ENCODE measurements at places on chromosomes 3 and 15.

DNA sequence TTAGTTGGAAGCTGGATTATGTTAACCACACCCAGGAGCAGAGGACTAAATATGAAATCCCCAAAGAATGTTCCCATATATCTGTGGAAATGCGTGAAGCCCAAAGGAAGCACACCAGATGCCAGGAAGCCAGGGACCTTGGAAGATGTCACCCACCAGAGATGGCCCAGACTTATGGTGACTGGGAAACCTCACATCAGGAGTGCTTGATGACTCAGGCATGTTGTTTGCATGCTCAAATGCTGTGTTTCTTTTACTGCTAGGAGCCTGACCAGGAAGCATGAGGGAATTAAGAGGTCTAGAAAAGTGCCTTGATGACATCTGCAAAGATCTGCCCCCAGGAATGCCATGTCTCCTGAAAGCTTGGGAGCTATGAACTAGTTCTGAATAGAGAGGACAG lies 109.0 kb upstream of the SLC2A2 start:
- no peak for DNase-seq

GRCh38 chr3:133380481-133381225 lies 19.2 kb upstream of the BFSP2 start:
- DNase-seq: no peak

DNA sequence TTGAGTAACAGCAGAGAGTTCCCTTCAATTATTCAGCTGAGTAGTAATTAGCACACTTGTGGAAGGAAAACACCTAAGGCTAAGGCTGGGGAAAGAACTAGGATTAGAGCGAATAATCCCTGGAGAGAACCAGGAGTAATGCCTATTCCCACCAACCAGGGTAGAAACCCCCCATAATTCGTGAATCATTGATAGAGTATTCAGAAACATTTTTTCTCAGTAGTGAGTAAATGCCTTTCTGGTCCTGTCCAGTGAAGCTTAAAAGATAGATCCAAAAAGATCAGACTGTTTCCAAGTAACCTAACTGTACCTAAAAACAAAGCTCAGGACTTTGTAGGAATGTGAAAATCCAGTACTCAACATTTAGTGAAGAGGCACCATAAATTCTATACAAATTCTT lies 71.2 kb downstream of the DGKG start:
- DNase-seq: no peak

- DNase-seq: no peak
These were observed 17.7 kb downstream of the ZNF654 start for GRCh38 chr3:88076712-88077111.

- DNase-seq: no peak
These were observed 52.1 kb upstream of the IL12A start for GRCh38 chr3:159936541-159936940.

- DNase-seq: no peak
These were observed 9.8 kb downstream of the TMEM108 start for GRCh38 chr3:133047980-133048379.

GRCh38 chr3:188691004-188691403 lies 480.8 kb upstream of the TPRG1 start:
- DNase-seq: no peak

DNA sequence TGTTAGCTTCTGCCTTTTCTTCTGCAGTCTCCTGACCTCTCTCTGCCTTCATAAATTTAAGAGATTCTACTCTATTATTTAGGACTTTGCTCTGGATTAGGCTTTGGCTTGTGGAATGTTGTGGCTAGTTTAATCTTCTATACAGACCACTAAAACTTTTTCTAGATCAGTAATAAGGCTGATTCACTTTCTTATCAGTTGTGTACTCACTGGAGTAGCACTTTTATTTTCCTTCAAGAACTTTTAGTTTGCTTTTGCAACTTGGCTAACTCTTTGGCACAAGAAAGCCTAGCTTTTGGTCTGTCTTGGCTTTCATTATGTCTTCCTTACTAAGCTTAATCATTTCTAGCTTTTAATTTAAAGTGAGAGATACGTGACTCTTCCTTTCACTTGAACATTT lies 265.5 kb upstream of the TBC1D5 start:
- no peak for DNase-seq

GRCh38 chr15:76258460-76258859 lies 52.8 kb downstream of the ETFA start:
- no peak for DNase-seq
